ENCODE measurements at places on chromosomes 7 and 10.

DNA sequence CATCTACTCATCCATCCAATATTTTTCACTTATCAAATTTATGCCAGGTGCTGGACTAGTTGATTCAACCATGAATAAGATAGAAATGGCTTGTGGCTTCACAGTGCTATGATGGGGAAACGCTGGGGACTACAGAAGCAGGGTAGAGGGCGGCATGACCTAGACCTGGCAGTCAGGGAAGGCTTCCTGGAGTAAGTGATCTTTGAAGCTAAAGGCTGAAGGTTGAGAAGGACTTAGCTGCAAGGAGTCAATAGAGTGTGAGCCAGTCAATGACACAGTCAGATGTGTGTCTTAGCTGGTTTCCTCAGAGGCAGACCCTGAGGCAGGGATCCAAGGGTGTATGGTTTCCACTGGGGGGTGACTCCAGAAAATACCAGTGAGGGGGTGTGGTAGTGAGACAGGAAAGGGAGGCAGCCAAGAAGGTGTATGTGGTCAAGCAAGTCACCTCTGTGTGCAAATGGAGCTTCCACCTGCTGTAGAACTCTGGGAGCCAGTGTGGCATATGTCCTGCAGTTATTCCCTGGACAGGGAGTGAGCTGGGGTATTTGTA lies 10.3 kb downstream of the PRF1 start:
- no peak for DNase-seq

DNA sequence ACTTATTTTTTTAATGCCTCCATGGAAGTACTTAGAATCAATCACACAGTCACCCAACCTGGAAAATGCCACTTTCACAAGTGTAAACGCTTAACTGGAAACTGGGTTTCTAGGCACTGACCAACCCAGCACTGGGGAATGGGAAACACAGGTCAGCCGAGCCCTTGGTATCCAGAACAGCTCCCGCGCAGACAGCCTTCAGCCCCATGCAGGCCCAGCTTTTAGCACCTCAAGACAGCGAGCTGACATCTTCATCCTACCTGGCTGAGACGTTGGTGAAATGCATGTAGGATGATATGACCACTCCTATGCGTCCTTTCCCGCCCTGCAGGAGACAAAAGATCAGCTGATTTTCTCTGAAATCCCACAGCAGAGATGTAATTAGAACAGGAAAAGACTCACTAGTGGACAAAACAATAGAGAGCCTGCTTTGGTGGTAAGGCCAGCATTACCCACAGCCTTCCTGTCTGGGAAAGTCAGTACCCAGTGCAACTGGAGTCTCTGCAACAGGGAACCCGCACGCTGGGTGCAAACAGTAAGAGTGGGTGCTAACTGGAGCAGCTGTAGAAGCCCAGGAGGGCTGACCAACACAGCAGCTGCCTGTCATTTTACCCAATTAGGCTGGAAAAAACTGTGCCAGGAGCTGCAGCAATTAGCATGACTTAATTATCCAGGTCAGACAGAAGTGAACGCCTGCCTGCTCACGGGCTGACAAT lies 153.7 kb downstream of the TNS3 start:
- DNase-seq: no peak

DNA sequence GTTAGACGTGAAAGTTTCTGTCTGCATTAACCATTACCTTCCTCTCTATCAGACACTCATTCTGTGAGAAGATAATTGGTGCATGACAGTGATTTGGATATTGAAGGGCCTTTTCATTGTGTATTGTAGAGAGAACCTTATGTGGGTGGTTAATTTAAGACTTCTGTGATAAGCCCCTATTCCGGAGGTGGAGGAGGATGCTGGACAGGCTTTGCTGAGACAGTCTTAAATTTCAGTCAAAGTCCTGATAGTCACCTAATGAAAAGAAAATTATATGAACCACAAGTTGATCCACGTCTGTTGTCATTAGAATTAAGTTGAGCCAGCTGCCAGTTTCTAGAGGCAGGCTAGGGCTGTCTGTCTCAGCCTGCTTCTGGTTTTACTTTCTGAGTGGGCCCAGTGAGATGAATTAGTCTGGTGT lies 62.9 kb downstream of the CELF2 start:
- no peak for DNase-seq

- DNase-seq: no peak
These were observed 13.7 kb upstream of the DNTT start for GRCh38 chr10:96290368-96291133.

GRCh38 chr10:90589825-90590224 lies 268.0 kb downstream of the HTR7 start:
- no peak for DNase-seq

DNA sequence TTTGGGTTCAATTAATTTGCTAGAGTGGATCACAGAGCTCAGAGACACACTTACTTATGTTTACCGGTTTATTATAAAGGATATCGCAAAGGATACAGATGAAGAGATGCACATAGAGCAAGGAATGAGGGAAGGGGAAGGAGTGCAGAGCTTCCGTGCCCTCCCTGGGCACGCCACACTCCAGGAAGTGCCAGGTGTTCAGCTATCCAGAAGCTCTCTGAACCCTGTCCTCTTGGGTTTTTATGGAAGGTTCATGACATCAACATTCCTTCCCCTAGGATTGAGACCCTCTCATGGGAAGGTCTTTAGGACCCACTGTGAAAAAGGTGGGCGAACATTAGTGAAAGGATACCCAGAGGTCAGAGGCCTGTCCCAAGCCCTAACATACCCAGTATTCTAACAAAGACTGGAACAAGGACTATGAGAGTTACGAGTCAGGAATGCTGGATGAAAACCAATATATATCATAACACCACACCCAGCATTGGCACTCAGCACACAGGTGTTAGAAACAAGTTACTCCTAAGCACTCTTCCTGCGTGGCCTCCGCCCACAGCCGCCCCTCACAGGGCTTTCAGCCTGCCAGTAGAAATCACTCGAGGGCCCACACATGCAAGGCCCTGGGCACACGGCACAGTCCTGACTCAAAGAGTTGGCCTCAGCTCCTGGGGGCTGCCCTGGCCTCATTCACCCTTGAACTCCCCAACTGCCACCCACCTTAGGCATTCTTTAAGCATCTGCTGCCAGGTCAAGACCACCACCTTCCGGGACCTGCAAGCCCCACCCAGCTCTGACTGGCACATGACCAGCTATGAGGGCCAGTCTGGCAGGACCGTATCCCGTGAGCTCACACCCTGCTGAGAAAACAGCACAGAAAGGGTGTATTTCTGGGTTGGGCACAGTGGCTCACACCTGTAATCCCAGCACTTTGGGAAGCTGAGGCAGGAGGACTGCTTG lies 5.6 kb upstream of the AIFM2 start:
- DNase-seq: no peak

DNA sequence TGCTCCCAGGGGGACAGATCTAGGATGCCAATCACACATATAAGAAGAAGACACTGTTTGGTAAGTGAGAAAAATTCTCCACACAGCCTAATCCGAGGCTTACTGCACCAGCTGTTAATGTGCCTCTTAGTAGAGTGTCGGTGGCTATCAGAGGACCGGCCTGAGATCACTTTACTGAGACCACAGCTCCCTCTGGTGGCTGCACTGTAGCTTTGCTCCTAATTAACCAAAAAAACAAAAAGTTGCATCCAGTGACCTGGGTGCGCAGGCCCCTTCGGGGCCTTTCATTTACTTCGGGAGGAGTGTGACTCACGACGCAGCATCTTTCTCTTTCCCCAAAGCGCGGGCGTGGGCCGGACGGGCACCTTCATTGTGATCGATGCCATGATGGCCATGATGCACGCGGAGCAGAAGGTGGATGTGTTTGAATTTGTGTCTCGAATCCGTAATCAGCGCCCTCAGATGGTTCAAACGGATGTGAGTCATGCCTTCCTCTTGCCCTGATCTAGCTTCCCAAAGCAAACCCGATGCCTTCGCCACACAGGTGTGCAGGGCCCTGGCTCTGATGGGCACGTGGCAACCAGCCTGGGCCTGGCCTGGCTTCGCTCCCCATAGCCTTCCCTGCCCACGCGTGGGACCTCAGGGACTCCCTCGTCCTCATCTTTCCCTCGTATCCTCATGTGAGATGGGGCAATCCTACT lies 56.7 kb downstream of the MKI67 start:
- DNase-seq: peak; percentile 68

DNA sequence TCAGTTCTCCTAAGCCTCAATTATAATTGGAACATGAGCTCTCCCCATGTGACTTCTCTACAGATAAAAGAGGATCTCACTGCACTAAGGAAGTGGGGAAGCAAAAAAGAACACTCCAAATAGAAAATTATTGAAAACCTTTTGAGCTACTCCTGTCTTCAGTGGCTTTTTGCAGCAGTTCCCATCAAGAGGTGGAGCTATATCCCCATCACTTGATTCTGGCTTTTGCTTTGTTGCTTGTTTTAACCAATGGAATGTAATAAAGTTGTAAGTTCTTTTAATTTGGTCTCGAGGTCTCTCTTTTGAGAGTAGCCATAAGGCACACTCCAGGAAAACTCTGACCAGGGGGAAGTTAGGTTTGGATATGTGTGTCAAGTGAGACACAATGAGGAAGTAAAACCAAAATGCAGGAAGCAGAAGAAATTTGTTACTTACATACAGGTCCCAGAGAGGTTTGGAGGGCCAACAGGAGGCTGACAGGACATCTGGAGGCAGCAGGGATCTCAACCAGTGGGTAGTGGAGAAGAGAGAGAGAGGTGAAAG lies 569.4 kb downstream of the HTR7 start:
- DNase-seq: no peak

DNA sequence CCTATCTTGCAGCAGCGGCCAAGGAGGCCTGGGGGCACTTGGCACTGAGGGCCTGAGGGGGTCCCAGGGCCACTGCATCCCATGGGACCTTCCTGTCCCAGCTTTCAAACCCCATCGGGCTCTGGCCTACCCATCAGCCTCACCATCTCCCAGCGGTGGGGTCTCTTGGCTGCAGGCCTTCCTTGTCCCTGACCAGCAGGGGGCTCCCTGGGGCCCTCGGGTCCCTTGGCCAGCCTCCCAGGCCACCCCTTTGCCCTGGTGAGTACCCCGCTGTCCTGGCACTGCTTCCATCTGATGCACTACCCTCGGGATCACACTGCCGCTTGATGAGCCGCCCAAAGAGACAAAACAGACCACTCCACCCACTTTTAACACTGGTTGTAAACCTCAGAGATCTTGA lies 43.5 kb downstream of the YKT6 start:
- DNase-seq: peak; percentile 9

- no peak for DNase-seq
These were observed 230.9 kb downstream of the TCERG1L start for GRCh38 chr10:131080571-131080970.

- DNase-seq: no peak
These were observed 41.4 kb upstream of the IKZF1 start for GRCh38 chr7:50262916-50263690.

GRCh38 chr7:128373606-128374005 lies 12.1 kb upstream of the PRRT4 start:
- DNase-seq: no peak

- no peak for DNase-seq
These were observed 66.8 kb downstream of the MAD1L1 start for GRCh38 chr7:2165610-2166594.

- DNase-seq: no peak
These were observed 14.4 kb downstream of the SMURF1 start for GRCh38 chr7:99129536-99129935.

- no peak for DNase-seq
These were observed 31.1 kb downstream of the CTNNA3 start for GRCh38 chr10:67664942-67665341.

All from CD8-positive, alpha-beta memory T cell (primary cell).